ENCODE measurements at places on chromosomes 1 and 21.
A peak's percentile ranks its signal among the peaks of the same experiment; 100 is the strongest.

GRCh38 chr1:117093870-117094621 is 27.5 kb downstream of the TRIM45 start:
- peak; percentile 34 for DNase-seq

DNA sequence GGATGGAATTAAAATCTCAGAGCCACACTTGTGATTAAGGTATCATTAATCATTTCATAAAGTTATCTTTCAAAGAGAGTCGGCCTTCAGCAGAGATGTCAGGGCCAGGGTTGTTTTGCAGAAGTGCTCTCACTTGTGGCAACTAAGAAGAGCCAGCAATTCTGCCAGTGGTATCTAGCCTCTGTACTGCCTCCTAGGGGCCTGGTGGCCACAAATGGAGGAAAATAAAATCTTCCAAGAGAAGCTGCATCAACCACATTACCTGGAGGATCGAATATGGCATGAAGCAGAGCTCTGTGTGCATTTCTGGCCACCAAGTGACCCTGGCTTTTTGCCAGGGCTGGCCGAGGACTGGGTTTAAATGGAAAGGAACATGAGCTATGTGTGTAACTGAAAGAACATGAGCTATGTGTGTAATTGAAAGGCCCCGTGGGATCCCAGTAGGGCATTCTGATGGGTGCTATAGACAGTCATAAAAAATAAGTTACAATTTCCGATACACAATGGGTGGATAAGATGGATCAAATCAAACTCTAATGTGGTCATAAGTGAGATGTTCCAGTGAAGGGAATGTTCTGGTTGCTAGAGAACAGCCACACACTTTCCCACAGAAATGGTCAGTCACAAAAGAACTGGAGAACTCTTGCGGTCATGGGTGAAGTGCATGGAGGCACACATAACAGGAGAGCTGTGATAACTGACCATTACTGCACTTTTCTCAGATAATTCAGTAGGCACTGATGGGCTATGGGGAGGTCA is 335.8 kb downstream of the CAMTA1 start:
- DNase-seq: no peak

DNA sequence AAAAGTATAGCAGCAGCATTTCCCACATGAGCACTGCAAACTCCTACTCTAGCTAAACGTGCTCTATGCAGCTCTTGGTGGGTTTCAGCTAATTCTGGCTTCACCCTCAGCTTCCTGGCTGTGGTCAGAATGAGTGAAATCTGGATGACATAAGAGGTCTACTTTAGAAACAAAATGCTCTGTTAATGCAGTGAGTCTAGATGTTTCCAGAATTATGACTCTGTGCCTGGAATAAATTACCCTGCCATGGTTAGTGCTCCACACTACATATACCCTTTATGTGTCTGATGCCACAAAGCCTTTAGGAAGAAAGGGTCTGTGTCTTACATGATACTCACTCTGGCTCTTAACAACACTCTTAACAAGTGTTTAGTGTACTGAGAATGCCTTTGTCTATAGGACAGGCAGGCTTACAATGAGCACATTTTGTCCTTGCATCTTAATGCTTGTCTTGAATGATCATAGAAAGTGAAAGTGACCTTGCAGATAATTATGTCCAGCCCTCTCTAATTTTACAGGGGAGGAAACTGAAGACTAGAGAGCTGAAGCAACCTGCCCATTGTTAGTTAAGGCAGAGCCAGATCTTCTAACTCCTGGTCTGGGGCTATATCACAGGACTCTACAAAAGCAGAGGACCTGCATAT is 9.2 kb downstream of the S100A10 start:
- DNase-seq: peak; percentile 54

GRCh38 chr1:159895836-159896545 is 4.0 kb downstream of the CFAP45 start:
- no peak for DNase-seq

DNA sequence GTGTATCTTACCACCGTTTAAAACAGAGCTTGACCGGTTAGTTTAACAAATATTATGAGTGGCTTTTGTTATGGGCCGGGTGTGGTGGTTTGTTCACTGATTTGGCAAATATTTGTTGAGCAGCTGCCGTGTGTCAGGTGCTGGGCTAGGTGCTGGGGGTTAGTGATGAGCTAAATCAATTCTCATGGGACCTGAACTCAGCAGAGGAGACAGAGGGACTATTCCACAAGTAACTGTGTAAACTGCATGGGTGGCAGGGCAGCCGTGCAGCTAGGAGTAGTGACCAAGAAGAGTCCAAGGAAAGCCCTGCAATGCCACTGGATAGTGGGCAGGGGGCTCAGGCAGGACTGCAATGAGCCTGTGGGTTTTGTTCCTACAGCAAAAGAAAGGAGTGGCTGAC is 11.2 kb upstream of the C2CD2 start:
- no peak for DNase-seq

GRCh38 chr1:119902775-119903442 is 6.6 kb upstream of the ADAM30 start:
- DNase-seq: no peak

GRCh38 chr1:248748211-248748610 is 7.3 kb downstream of the LYPD8 start:
- no peak for DNase-seq

DNA sequence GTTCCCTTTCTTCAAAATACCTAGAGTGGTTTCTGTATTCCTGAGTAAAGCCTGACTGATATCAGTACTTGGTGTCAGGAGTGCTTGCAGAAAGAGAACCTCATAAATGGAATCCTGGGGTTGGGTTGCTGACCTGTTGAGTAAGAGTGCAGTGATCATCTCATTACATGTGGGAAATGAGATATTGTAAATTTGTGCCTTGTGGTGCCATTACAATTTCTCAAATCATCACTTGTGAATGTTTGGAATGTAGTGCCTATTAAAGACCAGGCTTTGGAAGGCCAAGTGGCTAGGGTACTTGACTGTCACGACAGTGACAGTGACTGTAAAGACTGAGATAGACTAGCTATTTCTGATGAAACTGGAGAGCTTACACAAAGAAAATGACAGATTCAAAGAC is 176.7 kb upstream of the CTTNBP2NL start:
- no peak for DNase-seq

- no peak for DNase-seq
Measured at GRCh38 chr1:6914706-6915105, 129.5 kb downstream of the CAMTA1 start.

GRCh38 chr1:32100807-32101708 is 6.8 kb upstream of the KPNA6 start:
- DNase-seq: no peak

GRCh38 chr1:182459949-182460348 is 10.0 kb downstream of the RGSL1 start:
- DNase-seq: no peak

GRCh38 chr1:233904633-233905415 is at the start of gene SLC35F3:
SLC35F3 (plus strand) TSS chr1:233904676.
- DNase-seq: no peak

DNA sequence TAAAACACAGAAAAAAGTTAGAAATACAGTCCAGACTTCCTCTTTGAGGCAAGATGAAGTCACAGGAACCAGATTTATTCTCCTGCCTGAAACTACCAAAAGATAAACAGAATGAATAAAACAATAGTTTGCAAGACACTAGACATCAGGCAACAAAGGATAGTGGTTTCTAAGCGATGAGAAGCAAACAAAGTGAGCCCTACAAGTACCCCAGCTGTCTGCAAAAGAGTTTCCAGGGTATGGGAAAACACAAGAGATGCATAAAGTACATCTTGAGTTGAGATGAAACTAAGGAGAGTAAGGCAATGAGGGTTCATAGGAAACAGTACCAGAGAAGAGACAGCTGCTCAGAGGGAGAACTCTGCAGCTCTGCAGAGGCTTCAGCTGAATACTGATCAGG is 83.3 kb upstream of the COL24A1 start:
- no peak for DNase-seq

- DNase-seq: no peak
Measured at GRCh38 chr1:246012341-246012740, 494.7 kb downstream of the SMYD3 start.

DNA sequence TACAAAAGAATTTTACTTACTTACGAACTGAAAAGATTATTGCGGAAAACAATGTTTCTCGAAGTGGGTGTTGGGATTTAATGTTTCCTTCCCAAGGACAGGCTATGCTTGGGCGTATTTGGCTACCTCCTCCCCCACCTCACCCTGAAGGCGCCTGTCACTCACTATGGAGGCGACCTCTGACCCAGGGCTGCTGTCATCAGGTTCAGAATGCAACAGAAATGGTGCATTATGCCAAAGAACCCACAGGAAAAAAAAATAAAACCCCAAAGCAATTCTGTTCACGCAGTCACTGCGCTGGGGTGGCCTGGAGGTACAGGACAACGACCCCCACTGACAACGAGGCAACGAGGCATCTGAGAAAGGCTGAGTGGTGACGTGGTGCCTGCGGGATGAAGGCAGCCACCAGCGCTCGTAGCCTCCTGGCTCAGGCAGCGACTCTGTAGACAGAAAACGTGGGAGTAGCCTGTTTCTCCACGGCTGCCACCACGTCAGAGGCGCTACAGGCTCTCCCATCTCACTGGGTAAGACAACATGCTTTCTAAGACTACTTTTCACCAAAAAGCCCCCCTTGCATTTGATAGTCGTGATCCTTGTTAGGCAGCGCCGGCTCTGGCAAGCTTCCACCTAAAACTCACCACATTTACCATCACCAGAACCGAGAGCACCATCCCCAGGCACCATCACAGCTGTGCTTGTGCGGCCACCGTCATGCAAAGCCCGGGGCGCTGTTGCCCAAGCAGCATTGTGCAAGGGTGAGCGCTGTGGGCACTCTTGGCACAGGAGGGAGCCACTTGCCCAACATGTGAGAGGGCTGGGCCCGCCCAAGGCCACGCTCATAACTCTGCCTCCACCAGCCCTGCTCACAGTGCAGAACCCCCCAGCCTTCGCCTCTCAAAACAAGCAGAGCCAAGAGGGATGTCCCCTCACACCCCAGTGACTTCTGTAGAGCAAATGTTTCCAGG is 14.3 kb downstream of the NADK start:
- DNase-seq: no peak

DNA sequence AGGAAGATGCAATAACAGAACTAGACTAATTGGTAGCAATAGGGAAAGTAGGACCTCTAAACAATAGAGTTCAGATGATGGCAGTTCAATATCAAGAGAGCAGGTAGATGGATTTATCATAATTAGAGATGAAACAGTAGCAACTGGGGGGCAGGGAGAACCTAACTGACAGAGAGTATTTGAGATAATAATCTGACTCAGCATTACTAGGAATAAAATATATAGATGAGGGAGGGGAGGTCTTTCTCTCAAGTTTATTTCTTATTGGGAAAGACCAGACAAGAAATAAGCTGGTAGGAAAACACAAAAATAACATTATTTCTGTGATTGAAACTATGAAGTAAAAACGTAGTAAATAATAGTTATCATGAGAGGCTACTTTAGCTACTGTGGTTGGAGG is 1656.7 kb upstream of the B3GALT2 start:
- no peak for DNase-seq

- DNase-seq: no peak
Measured at GRCh38 chr1:94299627-94300553, 62.5 kb upstream of the ARHGAP29 start.

DNA sequence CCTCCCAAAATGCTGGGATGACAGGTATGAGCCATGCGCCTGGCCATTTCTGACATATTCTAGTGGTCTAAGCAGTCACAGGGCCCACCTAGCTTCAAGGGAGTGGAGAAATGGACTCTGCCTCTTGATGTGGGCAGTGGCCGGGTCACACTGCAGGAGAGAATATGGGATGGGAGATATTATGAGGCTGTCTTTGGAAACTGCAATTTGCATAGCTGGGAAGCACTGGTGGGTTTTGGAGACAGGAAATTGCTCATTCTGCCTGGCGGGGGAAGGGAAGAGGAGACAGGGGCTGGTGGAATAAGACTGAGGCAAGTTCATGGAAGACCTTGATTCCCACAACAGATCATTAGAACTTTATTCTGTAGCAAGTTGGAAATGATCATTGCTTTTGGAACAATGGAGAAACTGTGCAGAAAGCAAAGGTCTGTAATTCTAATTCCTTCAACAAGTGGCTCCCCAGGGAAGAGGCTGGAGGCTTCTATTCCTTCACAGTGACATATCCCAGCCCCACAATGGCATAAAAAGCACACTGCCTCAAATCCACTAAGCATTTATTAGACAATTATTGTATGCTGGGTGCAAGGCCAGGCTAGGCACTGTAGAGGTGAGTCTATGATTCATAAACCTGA is 10.5 kb downstream of the NCMAP start:
- no peak for DNase-seq

DNA sequence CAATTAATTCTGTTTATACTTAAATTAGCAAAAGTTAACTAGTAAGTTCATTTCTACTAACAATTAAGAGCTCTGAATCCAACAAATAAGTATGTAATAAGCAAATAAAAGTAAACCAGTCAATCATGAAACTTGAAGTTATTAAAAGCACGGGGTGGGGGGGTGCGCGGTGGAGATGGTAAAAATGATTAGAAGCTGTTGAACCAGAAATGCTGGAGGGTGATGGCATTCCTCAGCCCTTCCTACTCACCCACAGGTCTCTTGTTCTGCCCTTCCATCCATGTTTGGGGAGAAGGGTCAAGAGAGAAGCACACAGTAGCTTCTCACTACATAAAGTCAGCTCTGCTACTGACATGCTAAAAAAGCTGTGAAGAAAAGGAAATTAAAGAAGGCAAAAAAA is 63.5 kb downstream of the AKT3 start:
- DNase-seq: no peak

- DNase-seq: no peak
Measured at GRCh38 chr1:208174731-208175507, 69.3 kb downstream of the PLXNA2 start.

DNA sequence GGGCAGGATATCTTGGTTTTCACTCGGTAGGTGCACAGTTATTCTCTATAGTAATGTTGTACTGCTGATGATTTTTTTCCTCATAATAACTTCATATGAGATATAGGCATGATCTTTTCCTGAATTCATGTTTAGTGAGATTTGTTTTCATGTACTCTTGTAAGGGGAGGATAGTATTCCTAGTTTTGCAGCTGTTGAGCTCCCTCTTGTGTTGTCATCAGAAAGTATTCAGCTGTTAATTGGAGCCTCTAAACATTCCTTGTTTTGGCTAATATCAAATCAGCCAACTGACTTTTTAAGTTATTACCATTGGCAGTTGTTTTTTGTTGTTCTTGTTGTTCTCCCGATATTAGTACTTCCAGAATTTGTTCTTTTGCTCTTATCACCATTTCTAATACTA is 24.4 kb downstream of the OR10R2 start:
- DNase-seq: no peak

- no peak for DNase-seq
Measured at GRCh38 chr1:230816018-230816417, 52.3 kb downstream of the C1orf198 start.

DNA sequence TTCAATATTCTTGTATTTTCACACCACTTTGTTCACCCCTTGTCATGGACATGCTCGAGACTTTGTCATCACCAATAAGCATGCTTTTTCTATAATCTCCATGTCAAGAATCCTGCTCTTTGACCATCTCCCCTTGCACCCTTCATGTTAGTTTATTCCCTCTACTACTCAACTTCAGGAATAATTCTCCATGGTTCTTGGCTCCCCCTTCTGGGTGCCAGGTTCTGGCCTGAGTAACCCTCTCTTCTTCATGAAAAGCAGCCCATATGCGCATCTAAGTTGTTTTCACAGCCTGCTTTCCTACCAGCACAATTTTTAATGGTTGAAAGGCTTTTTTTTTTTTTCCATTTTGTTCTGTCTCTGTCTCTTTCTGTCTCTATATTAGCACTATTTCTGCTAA is 160.7 kb downstream of the LEPR start:
- DNase-seq: no peak

Measured in activated naive CD4-positive, alpha-beta T cell treated with Interleukin-2 at 50 U/mL for 16 hours (primary cell).